ENCODE measurements at places on chromosomes 6 and 20.

DNA sequence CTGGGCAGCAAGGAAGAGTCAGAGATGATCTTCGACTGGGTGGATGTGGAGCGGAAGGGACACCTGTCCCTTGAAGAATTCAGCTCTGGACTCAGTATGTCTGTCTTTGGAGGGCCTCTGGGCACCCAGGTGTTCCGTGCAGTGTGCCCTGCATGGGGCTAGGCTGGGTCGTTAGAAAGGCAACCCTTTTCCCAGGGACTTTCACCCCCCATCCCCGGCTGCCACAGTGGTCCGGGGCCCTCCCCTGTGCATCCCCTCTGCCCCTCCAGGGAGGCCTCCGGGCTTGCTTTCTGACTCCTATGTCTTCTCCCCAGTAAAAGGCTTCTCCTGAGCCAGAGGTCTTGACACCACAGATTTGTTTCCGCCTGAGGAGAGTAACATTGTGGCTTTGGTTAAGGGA, 16.2 kb downstream of the RAB44 start:
- no peak for DNase-seq

DNA sequence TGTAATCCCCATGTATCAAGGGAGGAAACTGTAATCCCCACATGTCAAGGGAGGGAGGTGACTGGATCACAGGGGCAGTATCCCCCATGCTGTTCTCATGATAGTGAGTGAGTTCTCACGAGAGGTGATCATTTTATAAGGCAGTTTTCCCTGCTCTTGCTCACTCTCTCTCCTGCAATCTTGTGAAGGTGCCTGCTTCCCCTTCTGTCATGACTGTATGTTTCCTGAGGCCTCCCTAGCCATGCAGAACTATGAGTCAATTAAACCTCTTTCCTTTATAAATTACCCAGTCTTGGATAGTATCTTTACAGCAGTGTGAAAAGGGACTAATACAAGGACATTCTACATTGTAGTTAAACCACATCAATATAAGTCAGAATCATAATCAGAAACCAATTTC, 112.4 kb downstream of the BTBD9 start:
- no peak for DNase-seq

- DNase-seq: peak; percentile 91
These were observed 293.8 kb downstream of the RFPL4B start for GRCh38 chr6:112640891-112641290.

GRCh38 chr20:51480507-51481270, 61.8 kb downstream of the NFATC2 start:
- no peak for DNase-seq

GRCh38 chr20:63746751-63747315, 7.3 kb downstream of the SLC2A4RG start:
- no peak for DNase-seq

DNA sequence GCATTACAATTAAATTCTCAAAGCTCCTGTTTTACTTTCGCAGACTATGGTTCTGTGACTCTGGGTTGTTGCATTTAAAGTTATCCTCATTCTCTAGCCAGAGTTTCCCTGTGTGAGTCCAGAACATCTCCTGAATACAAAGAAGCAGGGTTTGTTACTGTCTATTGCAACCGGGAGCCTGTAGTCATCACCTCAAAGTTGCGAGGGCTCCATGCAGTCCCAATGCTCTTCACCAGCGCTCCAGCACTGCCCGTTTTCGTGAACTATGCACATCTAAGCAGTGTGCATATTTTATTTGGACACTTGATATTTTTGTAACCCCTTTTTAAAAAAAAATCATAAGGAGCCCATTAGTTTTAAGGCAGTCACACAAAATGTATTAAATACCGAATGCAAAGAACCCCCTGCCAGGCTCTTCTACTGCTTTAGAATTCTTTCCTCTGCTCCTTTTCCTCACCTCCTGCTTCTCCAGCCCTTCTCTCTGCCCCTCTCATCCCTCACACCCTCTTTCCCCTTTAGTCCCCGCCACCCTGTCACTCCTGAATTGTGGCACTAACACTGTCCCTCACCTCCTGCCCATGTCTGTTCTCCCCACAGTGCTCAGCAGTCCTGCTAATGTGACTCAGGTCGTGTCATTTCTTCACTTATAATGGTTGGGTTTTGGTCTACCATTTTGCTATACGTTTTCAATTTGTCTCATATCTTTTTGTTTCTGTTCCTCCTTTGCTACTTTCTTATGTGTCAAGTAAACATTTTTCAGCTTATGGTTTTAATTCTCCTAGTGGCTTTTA, 1.1 kb upstream of the HLA-C start:
- DNase-seq: no peak

DNA sequence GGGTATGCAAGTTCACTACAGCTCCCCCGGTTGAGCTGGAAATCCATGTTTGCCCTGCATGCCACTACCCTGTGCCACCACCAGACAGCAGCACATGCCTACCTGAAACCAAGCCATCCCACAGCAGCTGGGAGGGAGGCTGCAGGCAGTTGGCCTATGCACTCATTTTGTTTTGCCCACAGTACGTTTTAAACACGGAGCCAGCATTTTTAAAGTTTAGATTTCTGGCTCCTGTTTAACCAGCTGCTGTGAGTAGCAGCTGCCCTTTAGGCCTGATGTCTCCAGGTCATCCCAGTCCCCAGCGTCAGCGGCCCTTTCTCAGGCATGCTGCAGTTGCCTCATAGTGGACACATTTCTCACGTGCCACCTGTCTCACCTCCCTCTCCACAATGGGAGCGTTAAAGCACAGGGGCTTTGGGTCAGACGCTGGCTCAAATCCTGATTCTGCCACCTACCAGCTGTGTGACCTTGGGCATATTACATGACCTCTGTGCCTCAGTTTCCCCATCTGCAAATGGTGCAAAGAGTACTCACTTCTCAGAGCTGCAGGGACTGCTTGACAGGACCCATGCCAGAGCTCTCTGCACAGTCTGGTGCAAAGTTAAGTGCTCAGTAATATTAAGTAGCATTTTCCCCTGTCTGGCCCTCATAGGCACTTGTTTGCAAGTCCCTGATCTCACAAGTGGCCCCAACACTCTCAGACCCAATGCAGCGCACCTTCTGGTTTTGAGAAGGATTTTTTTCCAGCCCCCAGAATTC, 8.2 kb upstream of the UBE2V1 start:
- peak; percentile 51 for DNase-seq

DNA sequence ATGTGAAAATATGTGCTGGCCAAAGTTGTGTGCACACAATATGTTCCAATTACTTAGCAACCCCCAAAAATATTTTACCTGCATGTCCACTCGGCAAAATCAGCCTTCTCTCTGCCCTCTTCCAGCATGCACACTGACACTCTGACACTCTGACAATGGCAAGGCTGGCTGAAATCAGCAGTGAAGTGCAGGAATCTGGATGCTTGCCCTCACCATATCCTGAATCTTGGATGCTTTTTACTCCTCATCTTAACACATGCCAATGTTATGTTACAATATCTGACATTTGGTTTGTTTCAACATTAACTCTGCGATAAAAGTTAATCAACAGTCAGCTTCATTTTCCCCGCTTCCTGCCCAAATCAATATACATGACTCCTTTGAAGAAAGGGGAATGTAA, 203.2 kb downstream of the COL9A1 start:
- DNase-seq: no peak

DNA sequence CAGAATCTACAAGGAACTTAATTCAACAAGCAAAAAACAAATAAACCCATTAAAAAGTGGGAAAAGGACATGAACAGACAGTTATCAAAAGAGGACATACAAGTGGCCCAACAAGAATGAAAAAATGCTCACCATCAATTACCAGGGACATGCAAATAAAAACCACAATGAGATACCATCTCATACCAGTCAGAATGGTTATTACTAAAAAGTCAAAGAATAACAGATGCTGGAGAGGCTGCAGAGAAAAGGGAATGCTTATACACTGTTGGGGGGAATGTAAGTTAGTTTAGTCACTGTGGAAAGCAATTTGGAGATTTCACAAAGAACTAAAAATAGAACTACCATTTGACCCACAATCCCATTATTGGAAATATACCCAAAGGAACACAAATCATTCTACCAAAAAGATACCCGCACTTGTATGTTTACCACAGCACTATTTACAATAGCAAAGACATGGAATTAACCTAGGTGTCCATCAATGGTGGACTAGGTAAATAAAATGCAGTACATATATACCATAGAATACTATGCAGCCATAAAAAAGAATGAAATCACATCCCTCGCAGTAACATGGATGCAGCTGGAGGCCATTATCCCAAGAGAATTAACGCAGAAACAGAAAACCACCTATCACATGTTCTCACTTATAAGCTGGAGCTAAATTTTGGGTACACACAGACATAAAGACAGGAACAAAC, 48.4 kb downstream of the RNGTT start:
- DNase-seq: peak; percentile 41

DNA sequence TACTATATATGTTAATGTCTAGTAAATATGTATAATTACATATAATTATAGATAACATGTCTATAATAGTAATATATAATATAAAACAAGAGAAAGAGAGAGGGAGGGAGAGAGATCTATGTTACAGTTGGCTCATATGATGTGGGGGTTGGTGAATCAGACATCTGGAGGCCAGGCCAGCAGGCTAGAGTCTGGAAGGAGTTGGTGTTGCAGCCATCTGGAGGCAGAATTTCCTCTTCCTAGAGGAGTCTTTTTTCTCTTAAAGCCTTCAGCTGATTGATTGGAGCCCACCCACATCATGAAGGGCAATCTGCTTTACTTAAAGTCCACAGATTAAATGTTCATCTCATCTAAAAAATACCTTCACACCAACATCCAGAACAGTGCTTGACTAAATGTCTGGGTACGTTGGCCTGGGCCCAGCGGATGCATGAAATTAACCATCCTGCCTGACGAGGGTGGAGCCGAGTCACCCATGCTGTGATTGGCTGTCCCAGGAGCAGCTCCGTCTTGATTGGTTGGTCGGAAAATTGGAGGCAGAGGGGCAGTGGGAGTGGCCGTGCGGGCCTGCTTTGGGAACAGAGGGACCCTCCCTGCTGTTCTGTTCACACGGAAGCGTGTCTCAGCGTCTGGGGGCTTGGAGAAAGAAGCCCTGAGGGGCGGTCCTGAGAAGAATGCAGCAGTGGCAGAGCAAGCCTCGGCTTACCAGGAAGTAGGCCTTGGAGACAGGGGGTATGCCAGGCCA, 392.4 kb downstream of the QKI start:
- DNase-seq: peak; percentile 15

DNA sequence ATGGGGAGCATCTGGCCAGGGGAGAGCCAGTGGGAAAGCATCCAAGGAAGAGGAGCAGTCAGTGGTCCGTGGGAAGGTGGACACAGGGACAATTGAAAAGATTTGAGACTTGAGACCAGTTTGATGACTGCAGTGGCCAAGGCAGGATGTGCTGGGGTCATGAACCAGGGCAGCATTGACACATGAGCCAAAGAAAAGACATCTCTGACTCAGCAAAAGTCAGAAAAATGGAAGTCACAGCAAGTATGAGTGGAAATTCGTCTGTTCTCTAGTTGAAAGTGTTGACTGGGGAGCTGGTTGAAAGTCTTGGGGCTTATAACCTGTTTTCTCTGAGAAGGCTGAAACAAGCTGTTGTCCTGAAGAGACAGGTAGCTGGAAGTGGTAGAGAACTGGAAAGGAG, 31.3 kb downstream of the RAB22A start:
- peak; percentile 7 for DNase-seq

- DNase-seq: peak; percentile 7
These were observed 16.2 kb downstream of the GABRR2 start for GRCh38 chr6:89298680-89299465.

- peak; percentile 23 for DNase-seq
These were observed 3.0 kb upstream of the PRDM13 start for GRCh38 chr6:99603421-99604165.

DNA sequence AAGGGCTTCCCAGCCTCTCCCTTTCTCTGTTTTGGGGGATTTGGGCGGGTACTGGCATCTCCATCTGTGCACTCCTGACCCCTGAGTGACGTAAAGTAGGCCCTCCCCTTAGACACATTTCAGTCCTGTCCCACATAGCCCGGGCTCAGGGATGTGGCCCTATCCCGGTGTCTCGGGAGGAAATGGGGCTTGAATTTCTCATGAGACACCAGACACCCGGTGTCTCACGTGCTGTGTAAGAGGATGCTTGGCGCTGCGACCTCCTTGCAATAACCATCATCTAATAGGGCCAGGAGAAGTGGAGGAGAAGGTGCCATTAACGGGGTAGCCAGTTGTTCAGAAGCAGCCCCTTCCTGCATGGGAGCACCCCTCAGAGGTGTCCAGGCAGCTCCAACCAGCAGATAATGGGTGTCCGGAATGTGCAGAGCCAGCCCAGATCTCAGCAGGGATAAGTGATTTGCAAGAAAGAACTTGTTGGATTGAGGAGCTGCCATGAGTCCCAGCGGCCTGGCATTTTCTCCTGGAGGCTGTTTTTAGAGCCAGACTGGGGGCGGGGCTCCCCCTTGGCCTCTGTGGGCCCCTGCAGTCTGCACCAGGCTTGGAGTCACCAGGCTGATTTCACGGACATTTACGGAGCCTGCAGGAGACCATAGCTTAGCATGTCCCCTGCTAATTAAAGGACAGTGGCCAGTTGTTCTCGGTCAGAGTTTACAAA, 372.0 kb downstream of the PREX1 start:
- no peak for DNase-seq

GRCh38 chr20:8457978-8458377, 325.9 kb downstream of the PLCB1 start:
- no peak for DNase-seq

DNA sequence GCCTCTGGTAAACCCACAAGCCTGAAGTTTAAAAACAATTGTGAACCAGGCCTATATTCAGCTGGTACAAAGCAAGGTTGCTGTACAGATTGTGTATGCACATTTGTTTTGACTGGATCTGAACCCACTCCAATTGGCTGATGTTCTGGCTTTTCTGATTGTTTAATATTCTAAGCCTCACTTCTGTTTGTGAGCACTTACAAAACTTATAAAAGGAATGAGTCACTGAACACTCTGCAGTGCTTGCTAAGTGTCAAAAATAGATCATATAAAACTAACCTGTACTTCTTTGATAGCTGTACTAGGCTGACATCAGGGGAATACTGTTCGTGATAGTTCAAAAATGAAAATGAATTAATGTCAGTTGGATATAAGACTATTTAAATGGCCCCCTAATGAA, 12.1 kb downstream of the COL21A1 start:
- DNase-seq: no peak

DNA sequence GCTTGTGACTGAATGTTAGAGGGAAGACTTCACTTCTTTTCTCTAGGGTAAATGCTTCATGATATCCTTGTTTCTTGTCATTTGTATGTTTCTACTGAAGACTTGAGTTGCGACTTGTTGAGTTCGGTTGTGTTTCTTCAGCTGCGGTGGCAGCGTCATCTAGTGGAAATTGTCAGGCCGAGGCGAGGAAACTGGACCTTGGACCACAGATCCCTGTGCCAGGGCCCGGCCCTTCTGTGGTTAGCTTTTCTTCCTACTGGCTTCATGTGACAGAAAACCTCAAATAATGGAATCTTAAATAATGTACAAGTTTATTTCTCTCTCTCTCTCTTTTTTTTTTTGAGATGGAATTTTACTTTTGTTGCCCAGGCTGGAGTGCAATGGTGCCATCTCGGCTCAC, 12.4 kb downstream of the MTHFD1L start:
- no peak for DNase-seq

- no peak for DNase-seq
These were observed 71.5 kb upstream of the RIPOR2 start for GRCh38 chr6:25007269-25007699.
